ENCODE measurements at places on chromosomes 2 and 18.

DNA sequence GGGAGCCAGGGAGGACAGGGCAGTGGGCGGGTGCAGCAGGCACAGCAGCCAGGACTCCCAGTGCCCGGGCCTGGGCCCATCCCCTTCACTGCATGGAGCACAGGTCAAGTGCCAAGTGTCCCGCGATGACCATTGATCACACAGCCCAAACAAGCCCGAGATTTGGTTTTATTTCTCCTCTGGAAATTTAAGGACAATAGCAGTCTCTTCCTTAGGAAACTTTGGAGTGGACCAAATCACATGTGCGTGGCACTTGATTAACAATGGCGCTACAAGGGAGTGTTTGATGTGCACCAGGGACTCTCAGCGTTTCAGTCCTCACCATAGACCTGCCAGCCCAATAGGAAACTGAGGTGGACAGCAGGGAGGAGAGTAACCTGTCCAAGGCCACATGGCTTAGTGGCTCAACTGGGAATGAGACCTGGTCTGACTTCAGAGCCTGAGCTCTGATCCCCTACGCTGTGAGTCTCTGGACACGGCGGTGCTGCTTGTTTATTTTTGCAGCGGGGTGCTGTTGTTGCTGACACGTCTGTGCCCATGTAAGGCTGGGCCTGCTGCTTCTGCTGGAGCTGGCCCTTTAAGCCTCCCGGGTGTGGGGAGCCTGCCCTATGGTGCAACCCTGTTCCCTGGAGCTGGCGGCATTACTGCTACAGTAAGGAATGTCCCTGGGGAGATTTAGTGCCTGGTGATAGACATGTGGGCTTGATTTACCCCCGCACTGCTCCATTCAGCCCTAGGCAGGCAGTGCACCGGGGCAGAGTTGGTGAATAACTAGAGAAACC is 194.2 kb downstream of the INHBB start:
- DNase-seq = no peak

- DNase-seq = no peak
Observed at GRCh38 chr18:3455907-3456685, 6.1 kb downstream of the TGIF1 start.

GRCh38 chr2:58508006-58508405 is 266.9 kb upstream of the FANCL start:
- DNase-seq = no peak

DNA sequence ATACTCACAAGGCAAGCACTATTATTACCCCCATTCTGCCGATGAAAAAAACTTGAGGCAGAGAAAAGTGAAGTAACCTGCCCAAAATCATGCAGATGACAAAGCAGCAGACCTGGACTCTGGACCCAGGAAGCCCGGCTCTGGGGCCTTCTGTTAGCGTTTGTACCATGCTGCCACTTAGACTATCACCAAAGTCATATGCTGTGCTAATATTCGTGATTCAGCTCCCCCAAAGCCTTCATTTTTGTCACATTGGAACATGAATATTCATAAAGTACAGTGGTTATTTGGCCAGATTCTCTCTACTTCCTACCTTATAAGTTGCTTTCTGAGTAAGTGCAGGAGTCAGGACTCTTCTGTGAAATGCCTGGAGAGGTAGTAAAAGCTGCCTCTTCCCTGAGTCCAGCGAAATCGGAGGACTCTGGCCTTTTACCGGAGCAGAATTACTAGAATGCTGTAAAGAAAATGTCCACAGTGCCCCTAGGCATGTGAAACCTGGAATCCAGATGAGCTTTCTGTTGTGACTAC is 86.7 kb downstream of the FTCDNL1 start:
- DNase-seq = no peak

DNA sequence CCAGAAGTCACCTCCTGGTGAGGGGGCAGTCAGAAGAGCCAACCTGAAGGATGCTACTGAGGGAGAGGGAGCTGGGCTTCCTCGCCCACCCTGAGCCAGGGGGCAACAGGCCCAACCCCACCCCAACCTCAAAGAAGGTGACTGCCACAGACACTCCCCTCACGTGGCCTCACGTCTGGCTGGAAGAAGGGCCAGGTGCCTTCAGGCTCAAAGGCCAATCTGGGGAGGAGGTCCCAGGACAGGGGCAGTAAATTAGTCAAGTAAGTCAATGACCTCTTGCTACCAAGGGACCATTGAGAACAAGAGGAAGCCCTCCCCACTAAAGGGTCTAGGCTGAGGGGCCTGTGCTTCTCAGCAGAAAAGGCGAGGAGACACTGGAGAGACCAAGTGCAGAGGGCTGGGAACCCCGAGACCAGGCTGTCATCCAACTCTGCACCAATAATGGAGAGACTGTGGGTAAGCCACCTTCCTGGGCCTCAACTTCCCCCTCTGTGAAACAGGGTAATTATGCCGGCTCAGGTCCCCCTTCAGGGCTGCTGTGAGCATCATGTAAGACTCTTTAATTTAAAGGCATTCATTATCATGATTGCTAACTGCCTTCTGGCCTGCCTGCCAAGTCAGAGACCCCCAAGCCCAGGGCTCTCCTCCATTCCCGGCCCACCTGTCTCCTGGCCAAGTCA is 20.2 kb upstream of the TNS1 start:
- DNase-seq = no peak

- no peak for DNase-seq
Observed at GRCh38 chr18:55105873-55106272, 146.6 kb upstream of the CCDC68 start.

GRCh38 chr2:148022351-148022750 is 1.5 kb downstream of the MBD5 start:
- no peak for DNase-seq

DNA sequence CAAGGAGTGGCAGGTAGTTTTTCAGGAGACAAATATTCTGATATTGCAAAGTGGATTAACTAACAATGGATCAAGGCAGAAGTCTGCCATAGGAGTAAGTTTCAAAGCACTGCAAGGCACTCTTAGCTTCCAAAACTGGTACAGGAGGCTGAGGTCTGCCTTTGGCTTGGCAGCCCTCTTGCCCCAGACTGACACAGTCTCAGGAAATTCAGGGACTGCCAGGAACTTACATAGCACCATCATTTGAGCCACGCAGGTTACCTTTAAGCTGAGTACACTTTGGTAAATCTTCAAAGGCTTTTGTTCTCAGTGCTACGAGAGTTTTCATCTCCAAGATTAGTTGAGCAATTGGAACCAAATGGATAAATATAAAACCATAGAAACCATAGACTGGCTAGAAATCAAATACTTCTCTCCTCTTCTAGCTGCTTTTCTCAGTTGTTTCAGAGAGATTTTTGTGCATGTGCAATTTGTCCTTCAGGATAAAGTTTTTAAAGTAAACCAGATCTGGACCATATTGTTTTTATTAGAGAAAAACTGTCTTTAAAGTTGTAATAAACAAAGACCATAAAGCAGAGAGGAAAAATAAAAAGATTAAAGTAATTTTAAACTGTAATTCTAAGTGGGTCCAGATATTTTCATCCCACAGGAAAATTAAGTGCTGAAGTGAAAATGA is 18.8 kb downstream of the ANKRD29 start:
- DNase-seq = no peak

GRCh38 chr2:233867993-233868532 is at the start of gene MSL3B:
MSL3B (minus strand) TSS chr2:233868386.
- DNase-seq = no peak

- no peak for DNase-seq
Observed at GRCh38 chr2:128789776-128790455, 471.2 kb upstream of the HS6ST1 start.

GRCh38 chr2:25453199-25453905 is 111.6 kb upstream of the DNMT3A start:
- no peak for DNase-seq

DNA sequence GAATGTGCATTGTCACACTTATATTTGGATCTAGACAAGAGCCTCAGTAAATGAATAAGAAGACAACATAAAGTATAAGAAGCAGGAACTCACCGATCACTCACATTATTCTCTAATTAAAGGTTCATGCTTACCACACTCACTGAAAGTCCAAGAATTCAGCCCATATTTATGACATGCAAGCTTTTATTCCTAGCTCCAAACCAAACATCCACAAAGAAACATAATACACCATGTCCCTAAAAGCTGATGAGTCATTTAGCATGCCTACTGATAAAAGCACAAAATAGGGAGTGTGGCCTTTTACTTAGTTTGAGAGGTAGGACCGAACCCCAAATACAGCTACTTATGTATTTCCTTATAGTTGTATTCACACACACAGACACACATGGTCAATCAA is 1094.6 kb upstream of the CDH2 start:
- no peak for DNase-seq

- DNase-seq = no peak
Observed at GRCh38 chr2:240520130-240520973, 37.4 kb downstream of the ANKMY1 start.

DNA sequence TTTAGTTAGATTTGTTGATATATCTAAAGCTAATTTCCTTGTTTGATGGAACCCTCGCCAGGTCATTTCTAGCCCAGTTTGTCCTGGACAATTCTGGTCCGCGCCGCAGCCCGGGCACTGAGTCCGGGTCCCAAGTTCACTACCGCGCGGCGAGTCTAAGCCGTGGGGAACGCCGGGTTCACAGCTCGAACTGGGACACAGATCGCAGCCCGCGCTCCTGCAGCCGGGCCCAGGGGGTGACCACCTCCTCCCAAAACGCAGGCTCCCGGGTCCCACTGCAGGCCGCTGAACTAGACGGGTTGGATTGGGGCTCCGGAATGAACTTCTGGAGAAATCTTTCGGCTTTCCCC is 681 bp downstream of the ACADL start:
- no peak for DNase-seq

GRCh38 chr2:210503725-210504191 is 27.2 kb upstream of the LANCL1 start:
- DNase-seq = no peak

DNA sequence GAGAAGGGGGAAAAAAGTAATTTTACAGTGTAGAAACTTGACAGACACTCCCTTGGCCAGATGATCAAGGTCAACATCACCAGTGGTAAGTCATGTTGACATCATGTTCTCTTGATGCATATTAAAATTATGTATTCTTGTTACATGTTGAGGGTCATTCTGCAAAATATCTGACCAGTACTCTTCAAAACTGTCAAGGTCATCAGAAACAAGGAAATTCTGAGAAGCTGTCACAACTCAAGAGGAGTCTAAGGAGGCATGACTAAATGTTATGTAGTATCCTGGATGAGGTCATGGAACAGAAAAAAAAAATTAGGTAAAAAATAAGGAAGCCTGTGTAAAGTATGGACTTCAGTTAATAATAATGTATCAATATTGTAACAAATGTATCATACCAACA is 6.3 kb downstream of the SGPP2 start:
- DNase-seq = no peak

DNA sequence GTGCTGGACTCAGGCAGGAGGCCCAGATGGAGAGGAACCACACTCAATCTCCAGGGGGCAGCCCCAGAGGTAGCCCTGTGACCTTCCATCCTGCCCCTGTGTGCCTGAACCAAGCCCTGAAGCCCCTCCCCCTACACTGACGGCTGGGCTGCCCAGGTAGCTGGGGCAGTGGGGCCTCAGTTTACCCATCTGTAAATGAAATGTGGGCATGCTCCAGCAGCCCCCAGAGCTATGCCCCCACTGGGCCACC is 15.8 kb downstream of the CROCC2 start:
- DNase-seq = no peak

DNA sequence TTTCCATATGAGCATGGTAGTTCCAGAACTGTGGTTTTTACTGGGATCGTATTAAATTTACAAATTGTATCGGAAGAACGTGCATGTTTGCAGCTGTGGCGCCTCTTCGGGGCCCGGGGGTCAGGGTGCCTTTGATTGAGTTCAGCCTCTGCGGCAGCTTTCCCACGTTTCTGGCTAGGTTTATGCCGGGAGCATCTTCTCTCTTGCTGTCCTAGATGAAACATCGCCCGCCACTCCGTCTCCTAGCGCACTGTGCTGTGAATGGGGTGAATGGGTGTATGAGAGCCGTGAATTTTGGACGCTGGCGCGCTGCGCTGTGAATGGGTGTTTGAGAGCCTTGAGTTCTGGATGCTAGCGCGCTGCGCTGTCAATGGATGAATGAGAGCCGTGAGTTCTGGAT is 12.3 kb downstream of the PDCD1 start:
- DNase-seq = no peak

DNA sequence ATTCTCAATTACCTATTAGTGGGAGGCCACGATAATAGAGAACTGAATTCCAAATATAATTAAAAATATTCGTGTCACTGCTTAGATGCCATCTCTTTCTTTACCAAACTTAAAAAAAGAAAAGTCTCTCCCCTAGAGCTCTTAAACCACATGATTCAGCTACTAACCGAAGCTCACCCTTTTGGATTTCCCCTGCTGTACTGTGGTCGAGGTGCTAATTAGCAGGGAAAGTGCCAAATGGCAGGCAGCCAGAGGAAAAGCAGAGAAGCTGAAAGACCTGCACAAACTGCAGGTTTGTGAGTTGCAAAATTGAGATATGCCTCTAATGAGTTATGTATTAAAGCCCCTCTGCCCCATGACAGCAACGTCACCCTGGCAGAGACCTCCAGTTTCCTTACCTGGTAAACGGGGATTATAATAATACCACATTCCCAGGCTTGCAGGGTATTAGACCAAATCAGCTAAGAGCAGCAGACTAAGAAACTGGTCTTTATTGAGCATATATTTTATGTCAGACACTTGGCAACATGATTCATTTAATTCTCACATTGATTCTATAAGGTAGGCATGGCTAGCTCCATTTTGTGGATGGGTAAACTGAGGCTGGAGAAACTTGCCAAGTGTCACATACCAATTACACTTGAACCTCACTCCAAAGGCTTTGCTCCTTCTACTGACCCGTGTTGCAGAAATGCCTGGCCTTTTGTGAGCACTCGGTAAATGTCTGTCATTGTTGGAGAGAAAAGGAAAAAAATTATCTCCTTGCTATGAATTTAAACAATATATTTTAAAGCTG is 259.7 kb downstream of the LPIN1 start:
- DNase-seq = no peak

- no peak for DNase-seq
Observed at GRCh38 chr2:127153691-127154158, 46.8 kb upstream of the BIN1 start.

Measured in cerebellar nuclear complex (tissue), 1 donor.